ENCODE measurements at places on chromosomes 6 and 20. TPM values are rescaled to one million over a fixed set of nuclear protein-coding genes. Genes with fewer than 3 reads are reported as not detected.

Gene TP53INP2
- total RNA-seq: 5.0 TPM

Gene MYL9
- 9.8 TPM for total RNA-seq

Gene HLA-DRB1
- total RNA-seq: not detected

Gene BTNL2
- total RNA-seq: not detected

Gene TAP1
- 68.3 TPM for total RNA-seq

Gene ECHDC1
- 112 TPM for total RNA-seq

Gene CPXM1
- not detected for total RNA-seq

Gene THEMIS
- total RNA-seq: not detected

Gene UNC93A
- total RNA-seq: not detected

Gene GNAS-AS1
- 1.8 TPM for total RNA-seq

Gene THBD
- 0.07 TPM for total RNA-seq

Gene PNLDC1
- total RNA-seq: not detected

Gene POU3F2
- 0.93 TPM for total RNA-seq

Gene C6orf15
- total RNA-seq: 2.4 TPM

Gene TREM1
- total RNA-seq: not detected

Gene XKR7
- not detected for total RNA-seq

Gene CRYBG1
- 45.2 TPM for total RNA-seq

Gene SLC17A5
- total RNA-seq: 15.3 TPM

Gene DPPA5
- total RNA-seq: not detected

Gene BPIFB2
- not detected for total RNA-seq

Gene HAO1
- not detected for total RNA-seq

Gene RIMS4
- 0.02 TPM for total RNA-seq

Gene BMP7
- total RNA-seq: 7.8 TPM

Gene IL17A
- not detected for total RNA-seq

Gene TRIM27
- 59.1 TPM for total RNA-seq

Data from A172 (cell line).